Stimulated activated CD4-positive, alpha-beta T cell treated with anti-CD3 and anti-CD28 coated beads, Interleukin-1b, Interleukin-23, amount 100 ng/mL, for 24 hours (primary cell): ENCODE measurements at places on chromosomes 1 and 21.

GRCh38 chr1:183291802-183292514 lies 105.9 kb downstream of the LAMC2 start:
- no peak for DNase-seq

DNA sequence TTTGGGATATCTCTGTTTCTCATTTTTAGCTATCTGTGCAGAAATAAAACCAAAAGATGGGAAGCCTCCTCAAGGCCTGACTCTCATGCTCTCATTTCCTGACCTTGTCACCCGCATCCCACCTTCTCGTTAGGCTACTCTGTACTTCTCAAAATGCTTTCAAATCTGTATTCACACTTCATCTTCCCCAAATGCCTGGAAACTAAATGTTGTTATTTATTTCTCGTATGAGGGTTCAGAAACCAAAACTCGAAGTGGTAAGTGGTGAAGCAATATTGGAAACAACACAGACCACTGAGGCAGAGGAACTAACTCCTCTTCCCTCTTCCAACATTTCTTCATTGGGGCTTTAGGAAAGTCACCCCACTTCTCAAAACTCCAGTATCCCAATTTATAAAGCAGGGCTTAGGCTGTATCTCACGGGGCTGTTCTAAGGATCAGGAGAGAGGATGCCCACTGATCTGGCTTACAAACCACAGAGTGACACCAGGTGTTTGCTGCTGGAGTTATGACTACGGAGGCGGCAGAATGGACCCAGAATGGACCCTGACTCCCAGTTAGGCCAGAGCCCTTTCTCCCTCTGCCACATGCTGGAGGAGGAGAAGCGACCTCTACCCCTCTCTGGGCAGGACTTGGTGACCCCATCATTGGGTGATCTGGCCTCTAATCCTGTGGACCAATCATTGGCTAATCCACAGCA lies 3.5 kb downstream of the SLAMF7 start:
- DNase-seq = no peak

- no peak for DNase-seq
Observed at GRCh38 chr1:45979074-45979777, 153.2 kb downstream of the PIK3R3 start.

DNA sequence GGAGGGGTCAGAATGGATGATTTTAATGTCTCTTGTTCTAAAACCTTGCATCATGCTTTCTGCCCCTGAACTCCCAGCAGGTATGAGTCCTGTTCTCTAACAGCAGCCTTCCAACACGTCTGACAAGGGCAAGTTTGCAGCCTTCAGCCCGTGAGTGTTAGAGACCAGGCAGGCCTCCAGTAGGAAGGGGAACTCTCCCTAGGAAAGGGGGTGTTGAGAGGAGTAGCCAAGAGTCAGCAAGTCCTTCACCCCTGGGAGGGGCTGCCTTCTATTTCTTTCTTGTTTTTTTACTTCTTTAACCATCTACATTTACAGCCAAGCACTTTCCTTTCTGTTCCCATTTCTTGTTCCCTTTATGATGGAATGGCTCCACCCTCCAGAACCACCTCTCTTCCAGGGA lies 14.2 kb downstream of the BATF3 start:
- DNase-seq = no peak

GRCh38 chr1:32349211-32349708 lies 13.0 kb downstream of the FAM229A start:
- DNase-seq = no peak

- no peak for DNase-seq
Observed at GRCh38 chr1:54405898-54406293, 298 bp downstream of the SSBP3 start.

GRCh38 chr1:180265871-180266270 lies 35.8 kb downstream of the LHX4 start:
- no peak for DNase-seq

- no peak for DNase-seq
Observed at GRCh38 chr1:88175631-88176226, 508.3 kb upstream of the PKN2 start.

DNA sequence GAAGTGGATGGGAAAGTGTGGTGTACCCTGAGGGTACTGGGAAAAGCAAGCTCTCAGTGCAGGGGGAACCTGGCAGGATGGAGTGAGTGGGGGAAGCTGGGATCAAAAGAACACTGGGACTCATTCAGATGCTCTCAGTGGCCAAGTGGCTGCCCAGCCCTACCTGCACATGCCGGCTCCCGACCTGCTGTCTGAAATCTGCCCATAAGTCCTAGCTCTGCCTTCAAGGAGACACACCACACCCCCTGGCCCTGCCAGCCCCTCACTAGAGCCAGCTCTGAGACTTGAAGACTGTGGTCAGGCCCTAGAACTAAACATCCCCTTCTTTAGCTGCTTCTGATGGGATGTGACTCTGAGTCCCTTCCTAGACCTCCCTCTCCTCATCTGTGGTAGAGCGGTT lies 2.2 kb downstream of the TMEM54 start:
- no peak for DNase-seq

GRCh38 chr1:227884370-227885134 lies 63.2 kb downstream of the WNT9A start:
- no peak for DNase-seq

- no peak for DNase-seq
Observed at GRCh38 chr1:84350104-84350503, 48.2 kb upstream of the DNASE2B start.

- no peak for DNase-seq
Observed at GRCh38 chr1:34380526-34381124, 203.9 kb downstream of the C1orf94 start.

GRCh38 chr21:32468681-32469111 lies 56.2 kb downstream of the EVA1C start:
- no peak for DNase-seq

DNA sequence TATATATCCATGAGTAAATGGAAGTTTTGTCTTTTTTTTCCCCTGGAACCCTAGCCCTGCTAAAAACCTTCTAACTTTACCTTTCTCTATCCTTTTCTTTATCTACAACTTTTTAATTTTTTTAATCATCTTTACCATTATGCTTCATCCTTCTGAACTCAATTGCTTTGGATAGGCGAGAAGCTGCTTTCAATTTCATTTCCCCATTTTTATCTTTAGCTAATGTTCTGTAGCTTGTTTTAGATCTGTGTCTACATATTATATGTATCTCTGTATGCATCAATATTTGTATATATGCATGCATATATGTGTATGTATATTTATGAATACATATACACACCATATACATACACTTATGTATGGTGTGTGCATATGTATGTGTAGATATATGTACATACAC lies 57.4 kb downstream of the PTPRC start:
- no peak for DNase-seq

GRCh38 chr1:30824736-30825429 lies 67.3 kb upstream of the LAPTM5 start:
- no peak for DNase-seq

- no peak for DNase-seq
Observed at GRCh38 chr21:41961282-41961701, 7.5 kb upstream of the C2CD2 start.

DNA sequence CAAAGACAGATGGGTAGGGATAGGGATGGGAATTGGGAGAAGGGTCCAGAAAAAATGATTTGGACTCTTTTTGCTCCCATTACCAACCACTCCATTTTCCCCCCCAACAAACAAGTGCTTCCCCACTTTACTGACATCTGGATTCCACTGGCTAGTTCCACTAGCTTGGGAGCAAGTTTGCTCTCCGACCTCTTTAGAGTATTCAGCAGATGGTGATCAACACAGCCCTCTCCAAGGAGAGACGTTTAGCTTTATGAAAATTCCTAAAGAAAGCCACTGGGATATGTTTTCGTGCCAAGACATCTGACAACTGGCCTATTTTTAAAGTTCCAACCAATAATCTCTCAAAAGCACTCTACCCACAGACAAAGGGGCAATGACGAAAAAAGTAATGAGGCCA lies 50.3 kb downstream of the ITPKB start:
- no peak for DNase-seq

DNA sequence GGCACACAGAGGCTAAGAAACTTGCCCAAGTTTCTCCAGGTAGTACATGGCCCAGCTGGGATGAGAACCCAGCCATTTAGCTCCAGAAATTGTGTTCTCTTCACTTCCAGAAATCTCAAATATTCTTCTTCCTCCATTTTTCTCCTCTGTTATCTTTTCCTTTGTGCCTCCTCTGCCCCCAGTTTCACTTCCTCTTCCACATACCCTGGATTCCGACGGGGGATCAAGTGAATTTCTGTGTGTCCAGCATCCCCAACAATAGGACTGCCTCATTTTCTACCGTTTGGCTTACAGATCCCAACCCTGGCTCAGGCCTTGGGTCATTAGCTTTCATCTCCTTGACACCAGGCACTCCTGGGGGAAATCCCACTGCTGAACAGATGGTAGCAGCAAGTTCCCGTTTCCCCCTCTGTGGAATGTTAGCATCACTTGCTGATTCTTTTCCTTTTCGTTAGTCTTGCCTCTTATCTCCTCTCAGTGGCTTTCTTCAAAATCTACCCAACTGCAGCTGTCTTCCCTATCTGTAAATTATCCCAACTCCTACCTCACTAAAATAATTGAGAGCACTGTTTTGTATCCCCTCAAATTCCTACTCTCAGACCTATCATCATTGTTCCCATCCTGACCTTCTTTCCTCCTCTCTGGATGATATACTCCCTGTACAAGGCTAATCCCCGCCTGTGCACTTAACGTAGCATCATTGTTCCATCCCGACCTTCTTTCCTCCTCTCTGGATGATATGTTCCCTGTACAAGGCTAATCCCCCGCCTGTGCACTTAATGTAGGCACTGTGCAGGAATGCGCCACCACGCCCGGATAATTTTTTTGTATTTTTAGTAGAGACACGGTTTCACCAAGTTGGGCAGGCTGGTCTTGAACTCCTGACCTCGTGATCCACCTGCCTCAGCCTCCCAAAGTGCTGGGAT lies 36.5 kb downstream of the SCCPDH start:
- no peak for DNase-seq

GRCh38 chr1:59986516-59987310 lies 60.1 kb upstream of the CYP2J2 start:
- no peak for DNase-seq

DNA sequence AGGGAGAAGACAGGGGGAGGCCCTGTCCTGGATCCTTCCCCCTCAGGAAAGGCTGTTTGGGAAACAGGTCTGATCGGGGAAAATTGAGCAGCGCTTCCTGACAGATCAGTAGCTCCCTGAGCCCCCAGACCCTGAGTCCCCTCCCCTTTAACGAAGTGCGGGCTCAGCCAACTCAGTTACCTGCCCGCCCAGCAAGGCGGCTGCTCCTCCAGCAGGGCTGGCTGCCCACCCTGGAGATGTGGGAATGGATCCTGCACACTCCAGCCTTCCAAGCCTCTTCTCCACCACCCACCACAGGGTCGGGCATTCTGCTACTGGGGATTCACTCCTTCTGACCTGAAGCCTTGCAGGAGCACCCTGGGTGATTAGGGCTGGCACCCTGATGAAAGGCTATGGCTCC lies 27.6 kb upstream of the LAPTM5 start:
- no peak for DNase-seq

DNA sequence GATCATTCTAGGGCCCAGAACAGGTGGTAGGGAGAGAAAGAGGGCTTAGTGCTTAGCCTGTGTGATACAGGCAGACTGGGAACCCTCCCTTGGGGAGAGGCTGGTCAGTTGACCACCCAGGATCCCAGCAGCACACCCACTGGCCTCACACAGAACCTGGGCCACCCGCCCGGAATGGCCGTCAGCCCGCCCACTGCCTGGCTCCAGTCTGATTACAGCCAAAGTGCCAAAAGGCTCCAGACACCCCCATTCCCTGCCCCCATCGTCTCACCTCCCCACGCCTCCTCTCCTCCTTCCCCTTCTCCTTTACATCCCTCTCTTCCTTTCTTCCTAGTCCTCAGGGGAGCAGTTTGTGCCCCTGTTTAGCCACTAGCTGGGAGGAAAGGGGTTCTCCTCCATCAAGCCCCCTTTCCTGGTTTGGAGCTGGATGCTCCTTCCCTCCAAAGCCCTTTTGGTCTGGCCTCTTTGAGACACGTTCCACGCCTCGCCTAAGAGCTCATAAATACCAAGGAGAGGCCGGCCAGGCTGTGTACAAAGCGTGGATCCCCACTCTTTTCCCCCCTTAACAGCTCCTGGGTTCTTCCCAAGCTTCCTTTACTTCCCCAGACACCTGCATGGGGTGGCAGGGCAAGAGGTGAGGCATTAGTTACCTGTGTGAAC lies 4.6 kb upstream of the WNT2B start:
- DNase-seq = no peak

- no peak for DNase-seq
Observed at GRCh38 chr1:30884723-30885122, 23.8 kb downstream of the SDC3 start.

GRCh38 chr21:45639206-45640000 lies 4.1 kb upstream of the PCBP3 start:
- DNase-seq = no peak

DNA sequence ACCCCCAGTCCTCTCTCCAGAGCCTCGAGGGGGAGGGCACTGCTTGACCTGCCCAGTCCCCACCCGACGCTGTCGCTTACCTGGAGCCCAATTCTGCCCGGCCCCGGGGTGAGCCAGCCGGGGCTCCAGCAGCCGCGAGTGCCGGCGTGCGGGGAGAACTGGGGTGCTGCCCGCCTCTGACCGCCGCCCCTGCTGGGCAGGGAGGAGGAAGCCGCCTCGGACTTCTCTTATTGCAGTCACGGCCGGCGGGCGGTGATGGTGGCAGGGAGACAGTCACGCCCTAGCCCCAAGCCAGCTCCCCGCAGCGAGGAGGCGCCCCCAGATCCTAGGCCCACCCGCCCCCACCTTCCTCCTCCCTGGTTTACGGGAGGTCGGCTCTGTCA lies at the start of gene FGR:
Gene FGR, minus strand, starts transcription at position 201 of the 383 bp plus-strand sequence. CDS start 11,269 bp downstream, outside the sequence.
- no peak for DNase-seq

DNA sequence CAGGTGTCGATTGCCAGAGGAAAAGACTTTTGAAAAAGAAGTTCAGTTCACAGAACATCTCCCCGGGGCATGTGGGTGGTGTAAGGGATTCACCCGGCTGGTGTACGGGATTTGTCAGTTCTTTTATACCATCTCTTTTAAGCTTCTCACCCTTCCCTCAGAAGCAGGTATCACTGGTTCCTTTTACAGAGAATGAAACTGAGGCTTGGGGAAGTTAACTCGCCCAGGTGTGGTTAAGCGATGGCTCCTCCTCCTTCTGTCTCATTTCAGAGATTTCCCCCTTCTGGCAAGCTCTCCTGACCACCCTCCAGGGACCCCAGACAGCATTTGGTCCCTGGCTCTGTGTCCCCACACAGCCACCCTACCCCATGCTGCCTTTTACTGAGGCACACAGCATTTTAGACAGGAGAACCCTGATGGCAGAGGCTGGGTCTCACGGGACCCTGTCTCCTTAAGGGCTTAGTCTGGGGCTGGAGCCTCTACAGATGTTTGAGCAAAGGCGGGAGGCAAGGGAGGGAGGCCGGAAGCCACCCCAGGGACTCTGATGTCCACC lies 2.8 kb upstream of the ECE1 start:
- no peak for DNase-seq

- DNase-seq = no peak
Observed at GRCh38 chr1:171716616-171717015, 25.2 kb downstream of the VAMP4 start.

GRCh38 chr1:243712941-243713340 lies 137.1 kb downstream of the AKT3 start:
- no peak for DNase-seq
